ENCODE measurements at places on chromosomes 4 and X.

DNA sequence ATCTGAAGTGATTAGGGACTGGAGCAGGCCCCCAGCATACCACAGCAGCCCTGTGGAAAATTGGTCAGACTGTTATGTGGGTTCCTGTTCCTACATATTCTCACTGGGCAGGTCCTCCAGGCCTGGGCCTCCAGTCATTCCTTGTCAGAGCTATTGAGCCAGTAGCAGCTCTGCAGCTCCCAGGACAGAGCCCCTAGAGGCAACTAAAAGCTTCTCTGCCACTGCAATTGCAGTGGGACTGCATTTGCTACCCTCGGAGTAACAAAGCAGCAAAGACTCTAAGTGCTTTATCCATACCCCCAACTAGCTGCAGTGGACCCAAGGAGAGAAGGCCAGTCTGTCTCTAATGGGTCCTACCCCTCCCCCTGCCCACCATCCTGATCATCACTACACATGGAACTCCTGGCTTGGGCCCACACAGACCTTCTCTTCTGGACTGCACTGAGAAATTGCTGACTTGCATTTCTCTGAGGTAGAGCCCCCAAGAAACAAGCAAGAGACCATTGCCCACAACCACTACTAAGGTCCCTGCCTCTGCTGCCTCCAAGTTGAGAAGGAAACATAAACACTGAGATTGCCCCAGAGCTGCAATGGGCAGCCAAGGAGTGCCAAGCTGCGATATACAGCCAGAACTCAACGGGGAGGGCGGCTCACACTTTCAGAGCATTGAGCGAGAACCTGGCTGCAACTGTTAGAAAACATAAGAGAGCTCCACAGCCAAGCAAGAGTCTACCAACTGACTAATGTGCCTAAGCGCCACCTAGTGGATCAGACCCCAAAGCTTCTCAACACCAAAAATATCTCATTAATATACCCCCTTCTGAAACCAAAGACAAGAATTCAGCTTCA lies 738.7 kb upstream of the NDST4 start:
- no peak for DNase-seq

- peak; percentile 33 for DNase-seq
Measured at GRCh38 chr4:139030614-139031235, 15.1 kb downstream of the NOCT start.

DNA sequence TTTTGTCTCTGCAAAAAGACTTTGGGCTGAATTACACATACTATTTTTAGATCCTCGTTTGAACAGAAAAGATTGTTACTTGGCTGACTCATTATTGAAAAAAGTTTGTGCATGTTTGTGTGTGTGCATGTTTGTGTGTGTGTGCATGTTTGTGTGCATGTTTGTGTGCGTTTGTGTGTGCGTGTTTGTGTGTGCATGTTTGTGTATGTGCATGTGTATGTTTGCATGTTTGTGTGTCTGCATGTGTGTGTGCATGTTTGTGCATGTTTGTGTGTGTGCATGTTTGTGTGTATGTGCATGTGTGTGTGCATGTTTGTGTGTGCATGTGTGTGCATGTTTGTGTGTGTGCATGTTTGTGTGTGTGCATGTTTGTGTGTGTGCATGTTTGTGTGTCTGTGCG lies 201.1 kb upstream of the FAT1 start:
- no peak for DNase-seq

DNA sequence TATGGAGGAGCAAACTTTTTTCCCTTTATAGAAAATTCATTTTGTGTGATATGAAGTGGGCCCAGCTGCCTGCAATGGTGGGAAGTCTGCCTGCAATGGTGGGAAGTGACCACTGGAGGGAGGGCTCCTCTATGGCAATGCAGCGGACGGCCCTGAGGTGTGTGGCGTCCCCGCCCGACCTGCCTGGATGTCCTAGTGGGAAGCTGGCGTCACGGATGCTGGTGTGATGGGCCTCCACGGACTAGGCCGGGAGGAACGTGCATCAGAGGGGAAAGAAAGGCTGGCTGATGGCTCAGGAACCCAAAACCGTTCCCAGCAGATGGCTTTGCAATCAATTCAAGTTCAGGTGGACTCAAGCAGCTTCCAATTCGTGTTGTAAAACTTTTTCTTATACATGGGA lies 177.9 kb downstream of the AFAP1 start:
- DNase-seq: no peak

- DNase-seq: no peak
Measured at GRCh38 chr4:1251773-1252066, 2.8 kb upstream of the CTBP1 start.

DNA sequence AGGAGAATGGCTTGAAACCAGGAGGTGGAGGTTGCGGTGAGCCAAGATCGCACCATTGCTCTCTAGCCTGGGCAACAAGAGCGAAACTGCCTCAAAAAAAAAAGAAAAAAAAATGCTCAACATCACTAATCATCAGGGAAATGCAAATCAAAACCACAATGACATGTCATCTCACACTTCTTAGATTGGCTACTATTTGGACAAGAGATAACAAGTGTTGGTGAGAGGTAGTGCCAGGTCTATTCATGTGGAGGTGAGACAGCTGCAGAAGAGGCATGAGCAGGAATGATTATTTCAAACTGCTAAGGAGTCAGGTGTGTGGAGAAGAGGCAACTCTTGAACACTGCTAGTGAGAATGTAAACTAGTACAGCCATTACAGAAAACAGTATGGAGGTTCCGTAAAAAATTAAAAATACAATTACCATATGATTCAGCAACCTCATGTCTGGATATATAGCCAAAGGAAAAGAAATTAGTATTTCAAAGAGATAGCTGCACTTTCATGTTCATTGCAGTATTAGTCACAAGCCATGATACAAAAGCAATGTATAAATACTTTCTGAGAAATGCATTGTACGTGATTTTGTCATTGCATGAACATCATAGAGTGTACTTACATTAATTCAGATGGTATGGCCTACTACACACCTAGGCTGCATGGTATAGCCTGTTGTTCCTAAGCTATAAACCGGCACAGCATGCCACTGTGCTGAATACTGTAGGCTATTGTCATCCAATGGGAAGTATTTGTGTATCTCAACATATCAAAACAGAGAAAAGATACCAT lies 75.3 kb downstream of the TMEM144 start:
- DNase-seq: no peak

DNA sequence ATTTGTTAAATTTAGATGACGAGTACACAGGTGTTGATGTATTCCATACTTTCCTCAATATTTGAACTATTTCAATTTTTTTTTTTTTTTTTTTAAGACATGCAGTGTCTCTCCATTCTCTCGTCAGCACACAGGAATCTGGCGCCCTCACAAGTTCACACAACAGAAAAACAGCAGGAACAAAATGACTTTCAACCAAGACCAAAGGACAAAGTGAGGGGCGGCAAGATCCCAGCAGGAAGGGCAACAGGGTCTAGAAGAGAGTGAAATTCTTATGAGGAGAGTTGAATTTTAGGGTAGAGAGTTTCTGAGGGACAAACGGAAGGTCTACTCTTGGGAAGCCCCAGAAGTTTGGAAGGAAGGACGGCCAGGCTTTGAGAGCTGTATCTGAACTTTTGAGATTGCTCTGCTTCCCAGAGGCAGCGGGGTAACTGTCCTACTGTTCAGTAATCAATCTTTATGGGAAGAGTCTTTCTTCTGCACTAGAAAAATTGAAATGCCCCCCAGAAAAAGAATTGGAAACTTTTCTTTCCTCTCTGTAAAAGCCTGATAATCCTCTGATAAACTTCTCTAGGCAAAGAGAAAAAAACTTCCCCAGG lies 760.2 kb downstream of the RAB28 start:
- DNase-seq: no peak

DNA sequence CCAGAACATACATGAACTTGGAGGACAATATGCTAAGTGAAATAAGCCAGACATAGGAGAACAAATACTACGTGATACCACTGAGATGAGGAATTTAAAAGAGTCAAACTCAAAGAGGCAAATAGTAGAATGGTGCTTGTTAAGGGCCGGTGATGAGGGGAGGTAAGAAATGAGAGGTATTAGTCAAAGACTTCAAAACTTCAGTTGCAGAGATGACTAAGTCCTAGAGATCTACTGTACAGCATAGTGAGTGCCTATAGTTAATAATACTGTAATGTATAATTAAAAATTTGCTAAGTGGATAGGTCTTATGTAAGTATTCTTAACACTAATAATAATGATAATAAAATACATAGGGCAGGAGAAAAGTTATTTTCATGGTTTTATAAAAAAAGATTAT lies 126.9 kb upstream of the VEGFC start:
- no peak for DNase-seq

DNA sequence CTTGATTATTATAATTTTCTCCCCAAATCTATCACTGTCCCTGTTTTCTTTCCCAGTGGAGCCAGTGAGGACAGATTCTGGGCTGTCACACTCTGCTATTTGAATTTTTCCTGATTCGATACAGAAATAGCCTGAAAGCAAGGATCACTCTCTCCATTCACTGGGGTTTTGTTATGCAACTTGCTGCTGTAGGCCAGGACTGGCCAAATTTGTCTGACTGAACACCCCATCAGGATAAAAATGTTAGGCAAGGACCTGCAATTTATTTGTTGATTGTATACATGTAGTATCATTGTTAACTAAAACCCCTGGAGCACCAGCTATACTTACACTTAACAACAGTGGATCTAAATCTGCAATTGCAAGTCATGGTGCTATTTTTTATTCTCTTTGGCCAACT lies 68.7 kb downstream of the AASDH start:
- no peak for DNase-seq

GRCh38 chr4:181877329-181877848 lies 365.8 kb upstream of the TENM3 start:
- DNase-seq: no peak

DNA sequence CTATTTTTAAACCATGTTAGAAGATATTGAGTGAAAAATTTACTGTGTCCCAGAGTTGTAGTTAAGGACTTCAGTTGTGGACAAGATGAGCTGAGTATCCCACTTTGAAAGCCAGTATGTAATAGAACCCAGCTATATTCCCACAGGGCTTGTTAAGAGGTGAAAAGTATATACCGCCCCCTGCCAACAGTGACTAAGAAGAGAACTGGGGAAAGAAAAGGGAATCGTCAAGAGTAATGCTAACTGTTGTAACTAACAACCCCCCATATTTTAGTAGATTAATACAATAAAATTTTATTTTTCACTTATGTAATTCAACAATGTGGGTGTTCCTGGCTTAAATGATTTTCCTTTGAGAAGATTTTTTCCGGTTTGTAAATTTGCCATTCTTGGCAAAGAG lies 250.4 kb upstream of the GIMD1 start:
- DNase-seq: no peak

DNA sequence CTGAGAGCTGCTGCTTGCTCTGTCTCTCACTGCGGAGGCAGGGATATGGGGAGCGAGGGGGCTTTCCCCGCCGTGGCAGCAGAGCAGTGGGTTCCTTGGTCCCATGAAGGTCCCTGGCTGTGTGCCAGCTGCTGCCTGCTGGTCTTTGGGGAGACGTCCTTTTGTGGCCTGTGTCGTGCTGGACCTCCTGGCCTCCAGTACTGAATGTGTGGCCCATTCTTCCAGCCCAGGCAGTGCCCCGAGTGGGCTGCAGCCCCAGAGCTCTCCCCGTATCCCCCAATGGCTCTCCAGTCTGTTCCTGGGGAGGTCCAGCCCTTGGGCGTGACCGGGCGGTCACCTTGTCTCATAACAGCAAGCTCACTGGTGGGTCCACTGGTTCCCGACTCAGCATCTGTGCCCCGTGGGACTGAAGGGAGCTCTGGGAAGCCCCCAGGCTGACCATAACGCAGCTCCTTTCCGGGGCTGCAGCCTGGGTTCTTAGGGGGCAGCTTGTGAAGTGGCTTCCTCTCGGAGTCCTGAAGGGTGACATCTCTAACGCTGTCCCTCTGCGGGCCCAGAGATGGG lies 115.6 kb downstream of the SMIM20 start:
- DNase-seq: no peak

- no peak for DNase-seq
Measured at GRCh38 chr4:2062808-2063524, 3.8 kb downstream of the NAT8L start.

- DNase-seq: no peak
Measured at GRCh38 chr4:119479180-119479808, 149.3 kb downstream of the PDE5A start.

GRCh38 chr4:150515135-150515534 lies 66.8 kb upstream of the MAB21L2 start:
- DNase-seq: no peak

All from DMS79 treated with DMSO at 0.1 percent for 48 hours (cell line).